ENCODE measurements at places on chromosomes 11 and 22.

GRCh38 chr11:17457396-17458173, 19.1 kb downstream of the ABCC8 start:
- no peak for DNase-seq

- DNase-seq = no peak
Measured at GRCh38 chr11:16412525-16413172, 56.3 kb upstream of the SOX6 start.

- DNase-seq = no peak
Measured at GRCh38 chr22:43923191-43923590, 414 bp upstream of the PNPLA3 start.

GRCh38 chr22:20967697-20968211, 699 bp downstream of the AIFM3 start:
- no peak for DNase-seq

DNA sequence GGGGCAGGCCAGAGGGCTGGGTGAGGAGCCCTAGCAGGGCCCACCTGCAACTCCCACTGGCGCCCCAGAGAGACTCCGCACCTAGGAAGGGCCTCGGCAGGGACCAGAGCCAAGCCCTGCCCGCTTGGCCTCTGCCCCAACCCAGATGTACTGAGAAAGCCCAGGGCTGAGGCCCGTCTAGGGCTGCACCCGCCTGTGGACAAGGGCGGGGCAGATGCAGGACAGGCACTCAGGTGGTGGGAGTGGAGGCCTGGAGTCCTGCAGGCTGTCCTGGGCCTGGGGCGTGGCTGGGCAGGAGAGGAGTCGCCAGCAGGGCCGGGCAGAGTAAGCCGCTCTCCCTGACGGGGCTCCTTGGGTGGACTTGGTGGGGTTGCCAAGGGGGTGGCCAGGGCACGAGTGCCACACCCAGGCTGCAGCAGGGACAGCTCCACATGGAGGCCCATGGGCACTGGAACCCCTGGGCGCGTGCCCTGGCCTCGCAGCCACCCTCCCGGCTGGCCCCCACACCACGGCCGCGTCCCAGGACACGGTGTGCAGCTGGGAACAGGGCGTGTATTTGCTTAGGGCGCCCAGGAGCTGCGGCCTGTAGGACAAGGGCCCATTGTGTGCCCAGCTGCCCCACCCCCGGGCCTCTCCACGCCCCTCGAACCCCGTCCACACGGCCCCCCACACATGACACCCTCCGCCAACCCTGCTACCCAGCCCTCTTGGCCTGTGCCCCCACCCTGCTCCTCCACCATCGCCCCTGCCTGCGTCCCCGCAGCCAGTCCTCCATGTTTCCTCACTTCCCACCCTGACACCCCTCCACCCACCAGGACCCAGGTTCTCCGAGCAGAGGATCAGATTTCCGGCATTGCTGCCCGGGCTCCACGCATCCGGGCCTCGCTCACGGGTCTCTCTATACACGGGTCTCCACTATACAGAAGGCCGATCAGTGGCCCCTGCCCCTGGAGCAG, 11.3 kb upstream of the PIM3 start:
- no peak for DNase-seq

DNA sequence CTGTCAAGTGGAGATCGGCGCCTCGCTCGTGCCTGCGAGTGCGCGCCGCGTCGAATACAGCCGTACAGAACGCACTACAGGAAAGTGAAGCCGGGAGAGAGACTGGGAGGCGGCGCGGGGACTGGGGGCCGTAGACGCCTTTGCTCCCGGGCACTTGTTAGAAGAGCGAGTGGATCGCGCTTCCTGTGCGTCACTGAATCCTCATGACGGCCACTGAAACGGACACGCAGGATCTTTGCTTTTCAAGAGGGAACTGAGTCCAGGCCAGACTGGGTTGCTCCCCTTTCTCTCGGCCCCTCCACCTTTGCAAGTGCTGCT, 314 bp downstream of the RIC8A start:
- DNase-seq = no peak
